ENCODE measurements at places on chromosomes 2 and 18.

DNA sequence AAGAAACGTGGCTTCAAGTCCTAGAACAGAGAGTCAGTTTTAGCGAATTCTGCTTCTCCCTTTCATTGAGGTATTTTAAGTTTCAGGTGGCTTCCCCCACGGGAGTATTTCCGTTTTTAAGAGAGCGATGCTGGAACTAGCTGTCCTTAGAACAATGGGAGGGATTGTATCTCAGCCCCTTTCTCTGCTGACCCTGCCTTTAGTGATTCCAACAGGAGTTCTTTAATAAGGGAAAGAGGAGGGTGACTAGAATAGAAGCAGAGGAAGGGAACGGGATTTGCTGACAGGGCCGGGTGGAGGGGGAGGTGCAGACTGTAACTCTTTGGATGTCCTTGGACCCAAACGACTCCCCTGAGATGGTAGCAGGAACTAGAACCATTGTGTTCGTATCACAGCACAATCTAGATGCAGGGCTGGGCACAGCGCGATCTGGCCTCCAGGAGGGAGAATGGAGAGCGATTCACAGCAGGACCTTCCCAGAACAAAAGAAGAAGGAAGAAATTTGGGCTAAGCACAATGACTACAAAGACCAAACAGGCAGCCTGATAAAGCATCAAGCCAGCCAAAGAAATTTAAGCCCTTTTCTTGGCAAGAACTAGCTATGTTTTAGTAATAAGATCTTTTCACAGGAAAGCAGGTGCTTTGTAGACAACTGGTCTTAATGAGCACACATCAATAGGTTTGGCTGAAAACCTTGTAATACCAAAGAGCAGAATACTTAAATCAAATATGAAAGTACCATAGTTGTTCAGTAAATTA lies 15.8 kb upstream of the RTTN start:
- DNase-seq, result no peak

DNA sequence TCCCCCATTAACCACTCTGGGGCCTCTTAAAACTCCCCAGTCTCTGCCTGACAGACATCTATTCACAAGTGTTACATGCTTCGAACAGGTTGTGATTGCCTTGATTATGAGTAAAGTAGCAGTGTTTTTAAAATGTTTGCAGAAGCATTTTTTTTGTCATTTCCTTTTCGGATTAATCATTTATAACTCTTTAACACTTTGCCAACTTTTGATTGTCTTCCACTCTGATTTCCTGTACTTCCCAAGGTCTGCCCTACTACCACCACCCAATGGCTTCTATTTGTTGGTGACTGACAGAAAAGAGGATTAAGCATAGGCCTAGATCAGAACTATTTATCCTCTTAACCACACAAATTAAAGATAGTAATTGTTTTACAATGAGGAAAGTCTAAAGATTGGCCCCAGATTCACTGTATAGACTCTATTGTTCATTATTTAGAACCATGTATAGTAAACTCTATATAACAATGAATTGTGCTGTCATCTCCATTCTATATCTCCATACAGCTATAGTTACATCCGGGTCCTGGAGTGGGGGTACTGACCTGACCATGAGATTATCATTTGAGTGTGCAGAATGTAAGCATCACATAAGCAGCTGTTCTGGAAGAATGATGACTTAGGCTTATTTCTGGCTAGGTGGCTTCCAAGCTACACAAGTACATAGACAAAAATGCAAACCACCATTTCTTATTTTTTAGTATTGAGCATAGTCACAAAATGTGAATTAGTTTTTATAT lies 110.3 kb upstream of the RBMS1 start:
- DNase-seq, result no peak

GRCh38 chr18:11156978-11157377 lies 7.6 kb upstream of the PIEZO2 start:
- no peak for DNase-seq

- no peak for DNase-seq
Measured at GRCh38 chr2:235976956-235977355, 191.2 kb downstream of the GBX2 start.

- DNase-seq, result no peak
Measured at GRCh38 chr18:36045241-36045991, 21.9 kb downstream of the RPRD1A start.

DNA sequence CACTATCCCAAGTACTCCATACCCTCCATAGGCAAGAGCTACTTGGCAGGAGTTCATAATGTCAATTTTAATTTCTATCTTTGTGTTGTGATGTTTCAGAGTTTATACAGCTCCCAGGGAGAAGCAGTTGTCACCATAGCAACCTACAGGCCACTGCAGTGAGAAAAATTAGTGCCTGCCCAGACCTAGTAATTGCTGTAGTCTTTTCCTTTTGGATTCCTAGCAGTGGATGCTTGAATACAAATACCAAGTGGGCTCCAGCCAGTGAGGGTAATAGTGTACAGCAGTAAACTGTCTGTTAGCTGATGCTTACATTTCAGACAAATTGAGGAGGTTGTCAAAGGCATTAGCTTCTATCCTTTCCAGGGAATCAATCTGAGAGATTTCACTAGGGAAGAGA lies 26.7 kb downstream of the LHCGR start:
- DNase-seq, result no peak

GRCh38 chr2:75820693-75821092 lies 110.0 kb upstream of the GCFC2 start:
- DNase-seq, result no peak

DNA sequence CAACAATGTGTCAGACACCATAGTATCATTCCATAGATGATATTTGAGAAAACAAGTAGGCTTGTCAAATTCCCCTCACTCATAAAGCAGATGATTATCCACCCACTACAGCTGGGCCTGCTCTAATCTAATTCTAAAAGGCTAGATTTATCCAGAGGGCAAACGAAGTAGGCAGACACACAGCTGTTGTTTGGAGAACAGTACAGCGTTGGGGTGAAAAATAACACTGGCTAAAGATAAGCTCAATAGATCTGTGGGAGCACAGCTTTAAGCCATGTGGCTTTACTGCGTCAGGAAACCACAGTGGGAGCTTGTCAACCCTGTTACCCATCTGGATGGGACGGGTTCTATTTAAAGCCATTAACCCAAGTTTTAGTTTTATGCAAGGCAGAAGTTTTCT lies 48.9 kb upstream of the COBLL1 start:
- DNase-seq, result no peak

GRCh38 chr2:45892425-45892745 lies 240.9 kb downstream of the PRKCE start:
- DNase-seq, result no peak

DNA sequence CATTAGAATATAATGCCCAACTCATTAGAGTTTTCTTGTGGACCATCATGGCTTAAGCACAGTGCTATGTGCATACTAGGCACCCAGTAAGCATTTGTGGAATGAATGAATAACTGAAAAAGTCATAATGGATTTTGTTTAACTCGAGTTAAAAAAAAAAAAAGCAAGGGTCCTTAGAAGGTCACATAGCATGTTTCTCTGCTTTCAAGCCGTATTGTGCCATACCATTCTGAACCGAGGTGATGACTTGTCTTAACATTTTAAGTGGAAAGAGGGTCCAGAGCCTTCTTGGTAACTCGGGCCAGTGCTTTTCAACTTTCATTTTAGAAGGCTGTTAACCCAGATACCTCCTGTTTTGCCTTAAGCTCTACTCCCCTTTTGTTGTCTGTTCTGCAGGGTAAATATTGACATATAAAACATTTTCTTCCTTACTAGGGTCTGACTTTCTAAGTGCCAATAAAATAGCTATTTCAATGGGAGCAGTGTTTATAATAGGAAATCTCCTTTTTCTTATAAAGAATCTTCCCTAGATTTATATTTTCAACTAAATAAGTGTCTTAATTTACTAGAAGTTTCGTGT lies 787 bp upstream of the ADGRF3 start:
- no peak for DNase-seq

DNA sequence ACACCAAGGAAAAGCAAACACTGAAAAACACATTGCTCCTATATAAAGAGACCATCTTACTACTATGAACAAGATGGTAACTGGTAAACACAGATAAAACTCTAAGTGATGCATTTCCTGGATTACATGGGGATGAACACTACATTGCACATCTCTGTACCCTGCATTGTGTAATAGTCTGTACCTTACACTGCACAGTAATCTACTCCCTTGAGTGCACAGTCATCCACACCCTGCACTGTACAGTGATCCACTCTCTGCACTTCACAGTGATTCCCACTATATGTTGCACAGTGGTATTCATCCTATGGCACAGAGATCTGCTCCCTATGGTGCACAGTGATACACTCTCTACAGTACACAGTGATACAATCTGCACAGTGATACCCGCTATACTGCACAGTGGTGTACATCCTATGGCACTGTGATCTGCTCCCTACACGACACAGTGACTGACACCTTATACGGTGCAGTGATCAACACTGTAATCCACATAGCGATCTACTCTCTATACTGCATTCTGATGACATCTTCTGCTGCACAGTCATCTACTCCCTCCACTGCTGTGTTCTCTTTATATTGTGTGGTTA lies 462.2 kb upstream of the RGPD4 start:
- DNase-seq, result no peak

DNA sequence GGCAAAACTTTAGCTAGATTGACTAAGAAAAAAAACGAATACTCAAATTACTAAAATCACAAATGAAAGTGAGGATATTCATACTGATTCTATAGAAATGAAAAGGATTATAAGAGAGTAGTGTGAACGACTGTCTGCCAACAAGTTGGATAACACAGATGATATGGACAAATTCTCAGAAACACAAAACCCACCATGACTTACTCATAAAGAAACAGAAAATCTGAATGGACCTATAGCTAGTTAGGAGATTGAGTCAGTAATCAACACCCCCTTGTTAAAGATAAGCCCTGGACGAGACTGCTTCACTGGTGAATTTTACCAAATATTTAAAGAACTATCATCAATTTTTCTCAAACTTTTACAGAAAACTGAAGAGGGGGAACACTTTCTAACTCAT lies 108.8 kb upstream of the TMEM200C start:
- DNase-seq, result no peak

- no peak for DNase-seq
Measured at GRCh38 chr2:100013892-100014677, 128.3 kb downstream of the AFF3 start.

- DNase-seq, result no peak
Measured at GRCh38 chr2:49577041-49577440, 422.7 kb upstream of the FSHR start.

- DNase-seq, result no peak
Measured at GRCh38 chr18:8777846-8778245, 72.5 kb downstream of the MTCL1 start.

GRCh38 chr18:24014986-24015638 lies 558 bp downstream of the TTC39C start:
- DNase-seq, result no peak

DNA sequence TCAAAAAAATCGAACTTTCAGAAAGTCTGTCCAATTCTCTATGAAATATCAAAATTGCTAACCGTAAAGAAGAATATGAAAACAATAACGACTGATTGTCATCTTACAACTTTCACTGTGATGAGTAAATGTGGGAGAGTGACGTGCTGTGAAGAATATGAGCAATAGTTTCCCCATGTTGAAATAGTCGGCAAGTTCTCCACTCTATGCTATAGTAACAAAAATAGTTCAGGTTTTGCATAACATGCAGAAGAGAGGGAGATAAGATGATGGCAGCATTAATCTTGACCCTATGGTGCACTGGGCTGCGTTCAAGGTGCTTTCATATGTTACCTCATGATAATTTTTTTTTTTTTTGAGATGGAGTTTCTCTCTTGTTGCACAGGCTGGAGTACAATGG lies 196.8 kb upstream of the CYRIA start:
- no peak for DNase-seq

DNA sequence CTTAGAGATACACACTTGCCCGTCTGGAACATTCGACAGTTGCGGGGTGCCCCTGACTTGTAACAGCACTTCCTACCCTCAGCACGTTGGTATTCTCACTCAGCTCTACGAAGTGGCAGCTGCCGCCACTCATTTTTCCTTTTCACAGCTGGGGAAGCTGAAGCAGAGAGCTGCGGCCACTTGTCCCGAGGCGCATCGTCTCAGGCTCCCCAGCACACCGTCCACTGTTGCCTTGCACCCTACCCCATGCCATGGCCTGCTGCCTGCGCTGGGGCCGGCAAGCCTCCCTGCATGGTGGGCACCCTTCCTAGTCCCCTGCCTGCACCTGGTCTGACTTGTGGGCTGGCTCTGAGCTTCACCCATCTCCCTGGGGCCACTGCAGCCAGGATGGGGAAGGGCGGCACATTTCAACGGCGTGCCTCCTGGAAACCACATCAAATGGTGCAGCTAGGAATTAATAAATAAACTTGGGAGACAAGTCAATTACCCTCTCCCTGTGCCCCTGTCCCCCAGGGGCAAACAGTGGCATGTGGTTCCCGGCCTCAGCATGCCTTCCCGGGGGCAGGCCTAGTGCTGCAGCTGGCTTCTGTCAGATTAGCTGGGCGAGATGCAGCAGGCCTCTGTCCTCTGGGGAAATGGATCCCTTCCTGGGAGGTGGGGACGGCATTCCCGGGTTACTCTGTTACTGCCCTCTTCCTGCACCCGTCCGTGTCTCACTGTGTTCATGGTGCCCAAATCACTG lies 64.7 kb upstream of the HAAO start:
- no peak for DNase-seq

DNA sequence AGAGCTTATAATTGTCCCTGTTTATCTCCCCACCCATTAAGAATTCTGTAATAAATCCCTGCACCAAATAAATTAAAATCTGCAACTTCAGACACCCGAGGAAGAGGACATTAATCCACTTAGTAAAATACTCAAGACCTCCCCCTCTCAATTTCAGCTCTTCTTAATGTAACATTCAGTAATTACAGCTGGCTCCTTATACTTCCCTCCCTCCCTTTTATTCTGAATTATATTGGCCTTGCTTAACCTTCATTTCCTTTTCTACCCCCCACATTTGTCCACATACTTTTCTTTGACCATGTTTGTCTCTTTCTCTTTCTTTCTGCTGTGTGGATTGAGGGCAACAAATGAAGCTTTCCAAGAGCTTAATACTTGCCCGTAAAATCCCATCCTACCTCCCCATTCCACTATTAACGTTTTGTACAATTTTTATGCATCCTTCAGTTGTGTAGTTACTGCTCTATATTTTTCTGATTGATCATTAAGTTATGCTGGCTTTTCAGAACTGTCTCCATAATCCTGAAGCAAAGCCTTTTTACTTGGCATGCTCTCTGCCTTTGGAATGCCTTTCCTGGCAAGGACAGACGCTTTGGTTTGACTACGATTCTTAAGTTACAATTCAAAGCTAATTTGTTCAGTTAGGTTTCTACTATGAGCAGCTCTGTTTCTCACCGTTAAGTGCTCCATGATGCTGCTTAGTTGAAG lies 580.1 kb downstream of the ZEB2 start:
- DNase-seq, result no peak

DNA sequence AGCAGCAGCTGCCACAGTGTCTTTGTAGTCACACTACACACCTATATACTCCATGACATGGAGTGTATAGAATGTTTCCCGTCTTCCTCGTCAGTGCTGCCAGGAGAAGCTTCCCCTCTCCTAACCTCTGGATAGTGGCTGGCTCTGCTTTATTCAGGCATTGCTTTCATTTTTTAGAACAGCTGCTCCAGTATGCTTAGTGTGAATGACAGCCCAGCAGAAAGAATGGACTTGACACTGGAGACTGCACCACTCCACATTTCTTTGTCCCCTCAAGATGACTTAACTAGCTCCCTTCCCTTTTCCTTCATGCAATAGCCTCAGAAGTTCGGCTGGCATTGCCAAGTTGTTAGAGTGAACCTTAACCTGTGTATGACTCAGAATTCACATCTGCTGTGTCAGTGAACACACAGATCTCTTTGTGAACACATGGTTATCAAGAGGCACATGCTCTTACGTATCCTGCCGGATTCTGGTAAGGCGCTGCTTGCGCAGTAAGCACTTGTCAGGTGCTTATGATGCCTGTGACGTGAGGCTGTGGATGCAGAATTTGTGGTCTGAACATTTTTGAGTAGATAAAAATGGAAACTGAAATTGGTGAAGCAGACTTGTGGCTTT lies 73.9 kb downstream of the NEDD4L start:
- DNase-seq, result no peak
